Heart right ventricle (tissue), 16 donors: ENCODE measurements at places on chromosomes 11 and 22. TPM values are rescaled to one million over a fixed set of nuclear protein-coding genes. Genes with fewer than 3 reads are reported as not detected.

SCGB1D2 gene
- 0.64 TPM for polyA plus RNA-seq

FAM180B gene
- polyA plus RNA-seq, result not detected

DNA sequence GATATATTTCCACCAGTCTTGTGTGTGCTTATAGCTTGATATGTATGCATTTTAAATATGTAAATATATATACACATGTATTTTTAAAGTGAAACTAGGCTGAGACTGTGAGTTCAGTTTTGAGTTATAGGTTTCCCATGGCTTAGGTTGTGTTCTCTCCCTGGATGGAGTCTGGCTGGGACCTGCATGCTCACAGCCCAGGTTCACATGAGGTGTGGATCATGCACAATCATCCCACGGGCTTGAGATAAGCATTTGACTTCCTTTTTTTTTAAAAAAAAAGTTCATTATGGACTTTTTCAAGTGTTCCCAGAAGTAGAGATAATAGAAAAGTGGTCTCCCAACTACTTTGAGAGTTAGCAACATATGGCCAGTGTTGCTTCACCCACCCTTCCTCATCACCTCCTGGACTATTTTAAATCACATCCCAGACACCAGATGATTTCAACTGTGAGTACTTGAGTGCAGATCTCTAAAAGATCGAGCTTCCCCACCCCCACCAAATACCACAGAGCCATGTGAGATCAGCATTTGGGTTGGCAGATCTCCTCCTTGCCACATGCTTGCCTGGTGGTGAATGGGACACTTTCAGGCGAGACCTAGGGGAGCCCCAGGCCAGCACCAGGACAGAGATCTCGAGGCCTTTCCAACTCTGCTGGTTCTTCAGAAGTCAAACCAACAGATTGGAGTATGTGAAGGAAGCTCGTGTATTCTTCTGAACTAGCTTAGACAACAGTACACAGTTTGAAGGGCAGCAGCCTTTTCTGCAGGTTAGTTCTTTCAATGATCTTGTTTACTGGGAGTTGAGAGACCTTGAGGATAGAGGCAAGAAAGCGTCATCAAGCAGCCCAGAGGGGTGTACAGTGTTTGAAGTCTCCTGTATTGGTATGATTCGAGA, 15.9 kb downstream of the MED15 start:
- no peak for DNase-seq

C11orf91 gene
- polyA plus RNA-seq, result 0.17 TPM

DNA sequence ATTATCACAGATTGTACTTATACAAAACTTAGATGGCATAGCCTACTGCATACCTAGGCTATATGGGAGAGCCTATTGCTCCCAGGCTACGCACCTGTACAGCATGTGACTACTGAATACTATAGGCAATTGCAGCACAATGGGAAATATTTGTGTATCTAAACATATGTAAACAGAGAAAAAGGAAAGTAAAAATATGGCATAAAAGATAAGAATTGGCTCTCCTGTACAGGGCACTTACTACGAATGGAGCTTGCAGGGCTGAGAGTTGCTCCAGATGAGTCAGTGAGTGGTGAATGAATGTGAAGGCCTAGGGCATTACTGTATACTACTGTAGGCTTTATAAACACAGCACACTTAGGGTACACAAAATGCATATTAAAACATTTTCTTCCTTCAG, 13.2 kb downstream of the APOL6 start:
- no peak for DNase-seq
